ENCODE measurements at places on chromosomes 12 and 14. TPM values are rescaled to one million over a fixed set of nuclear protein-coding genes. Genes with fewer than 3 reads are reported as not detected.

- no peaks in the 10 kb centered on the region for H3K4me1 ChIP-seq
- DNase-seq: no peak
- H3K4me3 ChIP-seq: no peak overlapping the region
- no peaks in the 10 kb centered on the region for H3K36me3 ChIP-seq
These were observed 241.5 kb downstream of the SNAPC1 start for GRCh38 chr14:62003701-62004100.

GRCh38 chr12:108730365-108731104 is 783 bp downstream of the CORO1C start:
- peak overlapping the region; percentile 100 for H3K27ac ChIP-seq
- H3K4me1 ChIP-seq: peaks cover 42% of the 10 kb centered on the region
- peak overlapping the region; percentile 99 for H3K4me3 ChIP-seq
- H3K36me3 ChIP-seq: no peaks in the 10 kb centered on the region

Gene WDHD1
- total RNA-seq: 0.81 TPM

DNA sequence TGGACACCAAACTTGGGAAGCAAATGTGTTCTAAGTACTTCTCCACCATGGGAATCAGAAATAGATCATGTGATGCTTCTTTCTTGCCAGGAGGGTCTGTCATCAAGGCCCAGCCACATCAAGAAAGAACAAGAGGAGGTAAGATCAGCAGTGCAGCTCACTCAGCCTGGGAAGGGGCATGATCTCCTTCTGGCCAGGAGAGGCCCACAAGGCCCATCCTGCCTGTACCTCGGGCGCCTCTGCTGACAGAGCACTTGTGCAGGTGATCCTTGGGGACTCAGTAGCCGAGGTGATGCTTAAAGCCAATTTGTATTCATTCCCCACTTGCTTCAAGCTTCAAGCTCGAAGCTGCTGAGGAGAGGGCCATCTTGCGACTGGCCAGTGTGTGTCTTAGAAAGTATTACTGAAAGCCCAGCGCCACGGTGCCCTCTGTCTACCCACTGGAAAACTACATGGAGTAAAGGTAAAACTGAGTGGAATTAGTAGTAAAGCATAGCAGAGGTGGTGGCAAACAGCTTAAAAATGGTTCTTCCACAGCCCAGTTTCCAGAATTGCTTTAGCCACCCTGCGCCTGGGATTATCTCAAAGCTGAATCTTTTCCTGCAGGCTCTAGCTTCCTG is 26.2 kb downstream of the RTRAF start:
- DNase-seq: no peak
- no peak overlapping the region for H3K27ac ChIP-seq
- no peak overlapping the region for H3K4me3 ChIP-seq
- H3K4me1 ChIP-seq: peaks cover 15% of the 10 kb centered on the region
- no peaks in the 10 kb centered on the region for H3K27me3 ChIP-seq
- peaks cover 69% of the 10 kb centered on the region for H3K36me3 ChIP-seq

DNA sequence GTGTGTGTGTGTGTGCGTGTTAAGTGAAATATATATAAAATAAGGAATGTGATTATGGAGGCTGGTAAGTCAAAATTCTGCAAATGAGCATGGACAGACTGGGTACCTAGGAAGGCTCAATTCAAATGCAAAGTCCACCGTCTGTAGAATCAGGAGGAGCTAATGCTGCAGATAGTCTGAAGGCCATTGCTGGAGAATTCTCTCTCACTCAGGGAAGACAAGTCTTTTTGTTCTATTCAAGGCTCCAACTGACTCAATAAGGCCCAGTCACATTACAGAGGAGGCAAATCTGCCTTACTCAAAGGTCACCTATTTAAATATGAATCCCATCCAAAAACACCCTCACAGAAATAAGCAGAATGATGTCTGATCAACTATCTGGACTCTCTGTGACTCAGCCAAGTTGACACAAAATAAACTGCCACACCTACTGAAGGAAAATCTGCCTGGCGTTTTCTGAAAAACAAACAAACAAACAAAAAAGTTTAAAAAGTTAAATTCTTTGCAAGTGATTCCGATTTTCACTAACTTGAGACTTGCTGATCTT is 684 bp upstream of the KLRF2 start:
- no peaks in the 10 kb centered on the region for H3K4me1 ChIP-seq
- no peaks in the 10 kb centered on the region for H3K36me3 ChIP-seq
- no peak overlapping the region for H3K4me3 ChIP-seq
- no peak for DNase-seq

DNA sequence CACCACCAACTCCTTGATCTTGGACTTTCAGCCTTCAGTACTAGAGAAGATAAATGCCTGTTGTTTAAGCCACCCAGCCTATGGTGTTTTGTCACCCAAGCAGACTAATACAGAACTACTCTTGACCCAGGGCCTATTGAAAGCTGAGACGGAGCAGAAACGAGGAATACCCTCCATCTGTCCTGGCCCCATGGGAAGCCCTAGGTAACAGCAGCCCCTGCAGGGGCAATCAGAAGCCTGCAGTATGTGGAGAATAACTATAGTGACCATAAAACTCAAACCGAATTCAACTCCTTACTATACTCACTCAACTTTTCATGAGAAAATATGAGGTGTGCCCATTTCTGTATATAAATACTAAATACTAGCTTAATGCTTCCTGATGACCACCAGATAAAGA is 307.4 kb downstream of the NUAK1 start:
- H3K27ac ChIP-seq: no peak overlapping the region
- DNase-seq: no peak

All from sigmoid colon (tissue), 7 donors.